ENCODE measurements at places on chromosomes 2 and 18.

DNA sequence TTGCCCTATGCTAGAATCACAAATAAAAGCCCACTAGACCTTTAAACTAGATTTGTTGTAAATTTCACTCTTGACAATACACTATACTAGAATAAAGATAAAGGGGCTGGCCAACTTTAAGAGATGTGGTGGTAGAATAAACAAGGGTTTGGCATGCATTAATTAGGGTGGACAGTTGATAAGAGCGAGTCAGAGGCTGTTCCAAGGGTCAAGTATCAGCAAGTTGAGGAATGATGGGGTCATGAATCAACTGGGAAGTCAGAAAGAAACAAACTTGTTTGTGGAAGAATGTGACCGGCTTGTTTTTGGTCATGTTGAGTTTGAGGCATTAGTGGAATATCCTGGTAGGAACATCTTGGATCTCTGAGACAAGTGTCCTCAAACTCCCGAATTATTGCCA, 398.3 kb upstream of the TNP1 start:
- DNase-seq, result no peak

DNA sequence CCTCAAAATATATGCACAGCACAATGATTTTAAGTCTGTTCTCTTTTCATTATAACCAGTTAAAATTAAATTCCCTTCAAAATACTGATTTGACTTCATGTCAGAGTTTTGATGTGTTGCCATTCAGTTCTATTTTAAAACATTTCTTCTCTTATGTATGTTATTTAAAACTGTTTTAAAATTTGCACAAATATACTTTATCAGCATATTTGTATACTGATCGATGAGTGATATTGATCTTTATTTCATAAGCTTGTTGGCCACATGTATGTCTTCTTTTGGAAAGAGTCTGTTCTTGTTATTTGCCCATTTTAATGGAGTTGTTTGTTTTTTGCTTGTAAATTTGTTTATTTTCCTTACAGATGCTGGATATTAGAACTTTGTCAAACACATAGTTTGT, 496.3 kb upstream of the VWC2L start:
- no peak for DNase-seq

GRCh38 chr2:23545396-23545795, 160.4 kb downstream of the KLHL29 start:
- DNase-seq, result no peak

DNA sequence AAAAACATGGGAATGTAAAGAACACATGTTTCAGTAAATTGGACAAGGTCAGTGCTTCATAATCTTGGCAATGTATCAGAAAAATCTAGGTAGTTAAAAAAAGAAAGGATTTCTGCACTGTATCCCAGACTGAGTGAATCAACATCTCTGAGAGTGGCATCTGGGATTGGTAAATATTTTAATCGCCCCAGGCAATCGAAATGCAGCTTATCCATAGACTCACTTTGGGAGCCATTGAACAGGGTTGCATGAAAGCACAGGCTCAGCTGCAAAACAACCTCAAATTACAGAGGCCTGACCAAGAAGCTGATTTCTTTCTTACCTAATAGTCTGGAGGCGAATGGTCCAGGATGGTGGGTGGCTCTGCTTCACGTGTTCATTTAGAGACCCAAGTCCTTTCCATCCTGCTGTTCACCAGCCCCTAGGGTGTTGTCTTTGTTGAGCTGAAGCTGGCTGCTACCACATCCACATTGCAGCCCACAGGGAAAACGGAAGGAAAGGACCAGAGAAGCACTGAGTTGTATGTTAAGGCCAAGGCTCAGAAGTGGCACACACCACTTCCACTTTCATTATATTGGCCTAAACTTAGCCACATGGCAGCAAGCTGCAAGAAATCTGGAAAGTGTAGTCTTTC, 59.0 kb downstream of the MOGAT1 start:
- DNase-seq, result no peak

- no peak for DNase-seq
These were observed at the start of gene CCL20 for GRCh38 chr2:227813562-227814353. Gene CCL20, plus strand, starts transcription at chr2:227813842. Its CDS starts 70 bp downstream, at chr2:227813912.

DNA sequence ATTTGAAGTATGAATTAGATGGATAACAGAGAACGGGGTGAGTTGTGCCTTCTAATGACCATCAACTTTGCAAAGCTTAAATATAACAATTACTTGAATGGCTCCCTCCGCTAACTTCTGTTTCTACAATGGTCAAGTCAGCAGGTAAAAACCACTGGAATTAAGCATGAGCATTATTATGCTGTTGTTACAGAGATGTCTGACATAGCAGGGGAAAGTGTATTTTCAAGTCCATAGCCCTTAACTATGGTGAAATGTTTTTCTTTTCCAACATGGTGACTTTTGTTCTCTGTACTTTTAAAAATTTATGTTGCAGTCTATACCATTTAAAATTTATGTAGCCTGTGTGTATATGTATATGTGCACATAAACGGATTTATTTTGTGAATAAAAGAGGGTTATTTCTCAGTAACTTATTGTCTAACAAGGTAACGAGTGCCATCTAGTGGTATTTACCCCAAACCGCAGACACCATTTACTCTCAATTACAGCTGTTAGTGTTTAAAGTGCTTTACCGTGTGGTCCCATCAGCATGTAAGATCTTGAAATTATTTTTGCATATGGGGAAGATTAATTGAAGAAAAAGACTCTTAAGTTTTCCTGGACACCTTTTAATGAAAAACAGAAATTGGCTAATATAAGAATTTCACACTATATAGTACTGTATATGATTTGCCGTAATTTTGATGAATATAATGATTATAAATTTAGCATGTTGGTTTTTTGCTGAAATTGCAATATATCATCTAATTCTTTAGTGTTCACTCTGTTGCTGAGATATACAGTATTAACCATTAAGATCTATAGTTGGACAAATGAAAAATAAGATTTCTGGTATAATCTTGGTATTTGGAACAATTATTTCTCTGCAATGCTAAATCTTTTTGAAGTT, 78.2 kb downstream of the UBE2E3 start:
- peak; percentile 47 for DNase-seq

- no peak for DNase-seq
These were observed 120.2 kb downstream of the GBX2 start for GRCh38 chr2:236047886-236048540.

GRCh38 chr2:237026981-237027711, 58.5 kb upstream of the COPS8 start:
- peak; percentile 68 for DNase-seq

DNA sequence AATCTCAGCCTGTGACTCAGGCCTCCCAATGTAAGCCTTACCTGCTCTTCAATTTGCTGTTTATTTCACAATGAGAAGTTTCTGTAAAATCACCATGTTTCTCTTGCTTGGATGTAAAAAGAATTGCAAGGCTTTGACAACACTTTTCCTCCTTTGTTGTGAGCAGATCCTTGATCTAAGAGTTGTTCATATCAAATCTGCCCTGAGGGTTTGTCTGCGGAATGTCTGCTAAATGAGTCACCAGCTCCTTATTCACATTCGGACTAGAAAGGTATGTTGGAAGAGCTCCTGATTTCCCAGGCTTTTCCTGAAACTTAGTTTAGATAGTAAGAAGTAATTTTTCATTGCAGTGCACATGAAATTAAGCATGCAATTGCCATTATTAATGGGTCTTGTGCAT, 268.2 kb upstream of the TCF4 start:
- DNase-seq, result no peak

- no peak for DNase-seq
These were observed 83.8 kb upstream of the FAM237A start for GRCh38 chr2:206558492-206558891.

DNA sequence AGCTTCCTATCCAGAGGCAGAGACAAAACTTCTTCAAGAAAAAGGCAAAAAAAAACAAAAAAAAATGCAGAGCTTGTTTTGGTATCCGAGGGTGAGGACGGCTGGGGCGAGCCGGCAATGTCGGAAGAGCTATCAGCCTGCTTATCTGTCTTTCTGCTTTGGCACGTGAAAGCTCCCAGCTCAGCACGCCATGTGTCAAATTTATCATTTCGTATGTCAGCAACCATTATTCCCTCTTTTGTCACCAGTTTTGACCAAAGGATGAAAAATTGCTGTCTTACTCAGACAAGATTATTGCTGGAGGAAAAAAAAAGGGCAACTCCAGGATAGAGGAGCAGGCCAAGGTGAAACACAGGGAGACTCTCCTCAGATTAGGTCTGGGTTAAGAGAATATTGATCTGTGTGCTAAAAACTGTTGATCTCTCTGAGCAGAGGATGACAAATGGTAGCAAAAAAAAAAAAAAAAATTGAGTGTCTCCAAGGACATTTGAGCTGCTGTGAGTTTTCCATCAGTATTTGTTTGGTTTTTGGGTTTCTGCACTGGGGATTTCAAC, 532.0 kb upstream of the POU3F3 start:
- no peak for DNase-seq

GRCh38 chr2:238379096-238379810, 47.5 kb upstream of the ASB1 start:
- DNase-seq, result no peak

DNA sequence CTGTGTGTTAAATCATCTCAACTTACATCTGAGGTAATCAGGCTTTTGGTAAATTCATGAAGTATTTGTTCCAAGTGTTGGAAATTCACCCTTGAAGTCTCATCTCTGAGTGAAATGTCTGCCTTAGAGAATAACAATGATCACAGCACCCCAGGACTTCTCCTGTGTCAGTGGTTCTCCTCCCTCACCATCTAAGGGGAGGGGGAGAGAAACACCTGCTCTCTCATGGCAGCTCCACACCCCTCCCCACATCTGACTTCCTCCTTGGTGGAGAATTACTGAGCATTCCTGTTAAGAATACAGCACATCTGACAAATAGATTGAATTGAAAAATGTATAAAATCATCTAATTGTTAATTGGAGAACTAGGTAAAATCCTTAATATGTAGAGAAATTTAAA, 532.1 kb downstream of the RNF144A start:
- DNase-seq, result no peak

GRCh38 chr2:101300836-101301235, 7.7 kb downstream of the RNF149 start:
- DNase-seq, result no peak
